Ovary (tissue), 10 donors: ENCODE measurements at places on chromosomes 2 and 18. TPM values are rescaled to one million over a fixed set of nuclear protein-coding genes. Genes with fewer than 3 reads are reported as not detected.

The IL36B gene
- polyA plus RNA-seq = not detected

The CDH20 gene
- 0.04 TPM for polyA plus RNA-seq

The AOX1 gene
- polyA plus RNA-seq = 105 TPM

The SRD5A2 gene
- polyA plus RNA-seq = not detected

The AFF3 gene
- polyA plus RNA-seq = 11.2 TPM

The ROCK2 gene
- polyA plus RNA-seq = 13.2 TPM

The AAMP gene
- 71.1 TPM for polyA plus RNA-seq

The OTOS gene
- polyA plus RNA-seq = not detected

The RGPD5 gene
- 8.3 TPM for polyA plus RNA-seq

The CYB5A gene
- 233 TPM for polyA plus RNA-seq

DNA sequence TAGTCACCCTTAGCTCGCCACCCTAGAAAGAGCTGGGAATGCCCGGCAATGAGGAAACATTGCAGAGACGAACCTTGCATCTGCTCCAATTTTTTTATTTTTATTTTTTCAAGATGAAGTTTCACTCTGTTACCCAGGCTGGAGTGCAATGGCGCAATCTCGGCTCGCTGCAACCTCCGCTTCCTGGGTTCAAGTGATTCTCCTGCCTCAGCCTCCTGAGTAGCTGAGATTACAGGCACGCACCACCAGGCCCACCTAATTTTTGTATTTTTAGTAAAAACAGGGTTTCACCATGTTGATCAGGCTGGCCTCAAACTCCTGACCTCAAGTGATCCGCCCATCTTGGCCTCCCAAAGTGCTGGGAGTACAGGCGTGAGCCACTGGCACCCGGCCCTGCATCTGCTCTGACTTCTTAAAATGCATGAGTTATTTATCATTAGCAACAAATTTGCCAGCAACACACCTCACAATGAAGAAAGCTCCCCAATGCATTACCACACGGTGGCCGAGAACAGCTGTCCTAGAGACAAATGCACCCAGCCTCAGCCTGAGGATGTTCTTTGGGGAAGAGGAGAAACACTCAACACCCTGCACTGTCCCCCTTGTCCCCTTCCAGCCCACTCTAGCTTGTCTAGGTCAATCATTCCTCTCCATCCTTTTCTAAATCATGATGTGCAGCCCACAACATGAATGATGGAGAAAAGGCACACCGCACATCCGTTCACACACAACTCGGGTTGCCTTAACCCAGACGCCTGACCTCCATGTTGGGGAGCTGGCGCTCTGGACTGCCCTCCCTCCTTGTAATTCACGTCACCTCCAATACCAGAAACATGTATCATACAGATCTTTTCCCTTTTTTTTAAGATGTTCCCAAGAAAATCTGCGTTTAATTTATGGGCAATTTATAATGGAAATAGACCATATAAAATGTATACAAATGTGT lies 46.9 kb downstream of the TTC32 start:
- H3K27me3 ChIP-seq = no peaks in the 10 kb centered on the region
- H3K4me3 ChIP-seq = no peak overlapping the region
- H3K4me1 ChIP-seq = no peaks in the 10 kb centered on the region
- no peak for DNase-seq
- no peak overlapping the region for H3K27ac ChIP-seq

DNA sequence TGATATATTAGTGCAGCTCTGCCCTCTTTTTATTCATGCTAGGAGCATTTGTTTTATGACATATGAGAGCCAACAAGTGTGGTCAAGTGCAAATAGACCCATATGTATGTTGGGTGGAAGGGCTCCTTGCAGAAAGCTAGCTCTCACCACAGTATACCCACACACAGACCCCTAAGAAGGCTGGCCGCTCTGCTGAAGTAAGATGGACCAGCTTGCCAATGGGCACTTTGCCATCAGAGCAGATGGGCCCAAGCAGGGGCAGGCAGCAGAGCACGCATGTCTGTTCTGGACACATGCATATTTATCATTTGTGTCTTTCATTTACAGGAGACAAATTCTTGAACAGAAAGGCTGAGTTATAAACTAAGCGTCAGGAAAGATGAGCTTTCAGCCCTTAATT lies 187.5 kb upstream of the DTNA start:
- H3K4me1 ChIP-seq = peaks cover 2% of the 10 kb centered on the region
- H3K4me3 ChIP-seq = no peak overlapping the region
- H3K27me3 ChIP-seq = no peaks in the 10 kb centered on the region
- no peaks in the 10 kb centered on the region for H3K36me3 ChIP-seq
- H3K27ac ChIP-seq = no peak overlapping the region

DNA sequence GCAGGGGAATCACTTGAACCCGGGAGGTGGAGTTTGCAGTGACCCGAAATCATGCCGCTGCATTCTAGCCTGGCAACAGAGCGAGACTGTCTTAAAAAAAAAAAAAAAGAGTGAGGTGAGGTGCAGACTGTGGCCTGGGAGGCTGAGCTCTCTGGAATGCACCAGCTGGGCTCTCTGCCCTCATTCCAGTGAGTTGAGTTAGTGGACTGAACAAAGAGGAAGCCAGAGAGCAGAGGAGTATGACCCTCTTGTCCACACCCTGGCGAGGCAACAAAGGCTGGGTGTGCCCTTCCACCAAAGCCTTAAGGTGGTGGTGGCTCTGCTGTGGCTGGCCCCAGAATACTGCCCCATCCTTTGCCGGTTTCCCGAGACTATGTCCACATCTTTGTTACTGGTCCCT lies 71.3 kb upstream of the ACKR3 start:
- no peaks in the 10 kb centered on the region for H3K4me1 ChIP-seq
- no peaks in the 10 kb centered on the region for H3K36me3 ChIP-seq

DNA sequence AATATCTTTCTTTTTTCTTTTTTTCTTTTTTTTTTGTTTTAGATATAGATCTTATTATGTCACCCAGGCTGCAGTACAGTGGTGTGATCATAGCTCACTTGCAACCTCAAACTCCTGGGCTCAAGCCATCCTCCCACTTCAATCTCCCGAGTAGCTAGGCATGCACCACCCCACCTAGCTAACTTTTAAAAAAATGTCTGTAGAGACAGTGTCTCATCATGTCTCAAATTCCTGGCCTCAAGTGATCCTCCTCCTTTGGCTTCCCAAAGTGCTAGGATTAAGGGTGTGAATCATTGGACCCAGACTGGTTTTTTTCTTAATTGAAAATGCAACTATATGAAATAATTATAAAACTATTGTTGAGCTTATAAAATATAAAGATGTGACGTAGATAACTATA lies 9.8 kb upstream of the ZCCHC2 start:
- H3K27ac ChIP-seq = no peak overlapping the region
- no peaks in the 10 kb centered on the region for H3K27me3 ChIP-seq
- no peak overlapping the region for H3K4me3 ChIP-seq
- no peaks in the 10 kb centered on the region for H3K4me1 ChIP-seq
- DNase-seq = no peak

- no peaks in the 10 kb centered on the region for H3K36me3 ChIP-seq
- no peaks in the 10 kb centered on the region for H3K27me3 ChIP-seq
- H3K27ac ChIP-seq = no peak overlapping the region
- no peaks in the 10 kb centered on the region for H3K4me1 ChIP-seq
Measured at GRCh38 chr2:2868085-2868484, 509.5 kb downstream of the EIPR1 start.

DNA sequence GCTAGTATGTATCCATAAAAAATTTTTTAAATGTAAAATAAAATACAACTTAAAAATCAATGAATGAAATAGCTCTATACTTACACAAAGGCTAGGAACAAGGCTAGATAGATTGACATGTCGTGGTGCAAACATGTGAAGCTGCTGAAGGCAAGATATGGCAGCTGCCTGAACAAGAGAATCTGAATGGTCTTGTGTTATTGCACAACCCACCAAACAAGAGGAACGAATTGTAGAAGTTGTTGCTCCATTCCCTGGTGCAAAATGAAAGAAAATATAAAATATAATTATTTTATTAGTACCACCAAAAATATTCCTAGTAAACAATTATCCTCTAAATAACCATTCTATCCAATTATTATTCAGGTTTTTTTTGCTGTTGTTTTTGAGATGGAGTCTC lies 46.4 kb downstream of the HEATR5B start:
- H3K27ac ChIP-seq = no peak overlapping the region
- DNase-seq = no peak
- H3K4me1 ChIP-seq = no peaks in the 10 kb centered on the region
- no peaks in the 10 kb centered on the region for H3K36me3 ChIP-seq

DNA sequence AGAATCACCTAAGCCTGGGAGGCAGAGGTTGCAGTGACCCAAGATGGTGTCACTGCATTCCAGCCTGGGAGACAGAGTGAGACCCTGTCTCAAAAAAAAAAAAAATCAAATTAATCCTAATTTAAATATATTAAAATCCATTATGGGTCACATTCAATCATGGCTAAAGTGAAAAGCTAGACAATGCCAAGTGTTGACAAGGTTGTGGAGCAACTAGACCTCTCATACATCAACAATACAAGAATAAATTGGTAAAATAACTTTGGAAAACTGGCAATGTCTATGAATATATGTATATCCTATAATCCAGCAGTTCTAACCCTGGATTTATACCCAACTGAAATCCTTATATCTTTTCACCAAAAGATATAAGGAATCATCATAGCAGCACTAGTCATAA lies 23.4 kb upstream of the ATL2 start:
- H3K27ac ChIP-seq = no peak overlapping the region
- peaks cover 1% of the 10 kb centered on the region for H3K4me1 ChIP-seq
- no peak overlapping the region for H3K4me3 ChIP-seq
- no peak for DNase-seq

- no peaks in the 10 kb centered on the region for H3K4me1 ChIP-seq
- H3K27ac ChIP-seq = no peak overlapping the region
- no peaks in the 10 kb centered on the region for H3K36me3 ChIP-seq
- no peaks in the 10 kb centered on the region for H3K27me3 ChIP-seq
- DNase-seq = no peak
Measured at GRCh38 chr18:23177433-23178072, 42.3 kb downstream of the CABLES1 start.

DNA sequence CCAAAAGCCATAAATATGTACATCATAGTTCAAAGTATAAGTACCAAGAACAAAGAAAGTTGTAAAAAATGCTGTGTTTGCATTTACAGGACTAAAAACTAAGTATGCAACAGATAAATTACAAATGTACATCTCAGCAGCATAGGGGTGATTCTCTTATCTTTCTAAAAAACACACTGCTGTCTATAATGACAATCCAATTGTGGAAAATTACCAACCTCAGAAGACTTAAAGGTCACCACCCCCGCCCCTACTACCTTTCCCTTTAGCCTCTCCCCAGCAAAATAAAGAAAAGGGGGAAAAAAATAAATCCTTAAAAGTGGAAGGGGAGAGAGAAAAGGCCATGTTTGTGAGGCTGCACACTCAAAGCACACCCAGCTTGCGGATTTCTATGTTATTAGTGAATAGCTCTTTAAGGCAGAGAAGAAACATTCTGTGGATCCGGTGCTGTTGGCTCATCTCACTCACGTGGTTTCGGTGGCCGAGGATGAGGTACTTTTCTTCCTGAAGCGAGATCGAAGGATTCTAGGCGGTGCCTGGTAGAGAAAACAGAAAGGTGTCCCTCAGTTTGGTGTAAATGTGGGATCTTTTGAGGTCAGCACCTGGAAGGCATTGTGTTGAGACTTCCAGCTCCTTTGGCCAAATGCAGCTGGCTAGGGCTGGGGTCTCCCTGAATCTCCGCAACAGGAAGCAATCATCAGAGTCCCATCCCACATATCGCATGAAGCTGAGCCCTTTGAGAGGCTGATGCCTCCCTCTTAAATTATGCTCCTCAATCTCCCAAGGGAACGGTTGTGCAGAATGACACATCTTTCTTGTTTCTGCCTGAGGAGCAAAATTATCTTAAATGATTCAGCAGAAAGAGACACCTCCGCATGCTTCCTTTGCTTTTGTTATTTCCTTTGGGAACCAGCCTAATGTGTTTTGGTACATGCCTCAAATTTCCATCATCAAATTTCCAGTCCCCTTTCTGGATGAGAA lies 17.6 kb downstream of the MRPL35 start:
- no peak overlapping the region for H3K27ac ChIP-seq
- no peaks in the 10 kb centered on the region for H3K27me3 ChIP-seq
- H3K4me3 ChIP-seq = peak overlapping the region; percentile 8
- no peaks in the 10 kb centered on the region for H3K36me3 ChIP-seq
- no peak for DNase-seq

GRCh38 chr2:15993232-15993610 lies 52.9 kb downstream of the MYCN start:
- no peaks in the 10 kb centered on the region for H3K4me1 ChIP-seq
- H3K36me3 ChIP-seq = no peaks in the 10 kb centered on the region
- H3K4me3 ChIP-seq = no peak overlapping the region
- H3K27ac ChIP-seq = no peak overlapping the region
- no peak for DNase-seq

DNA sequence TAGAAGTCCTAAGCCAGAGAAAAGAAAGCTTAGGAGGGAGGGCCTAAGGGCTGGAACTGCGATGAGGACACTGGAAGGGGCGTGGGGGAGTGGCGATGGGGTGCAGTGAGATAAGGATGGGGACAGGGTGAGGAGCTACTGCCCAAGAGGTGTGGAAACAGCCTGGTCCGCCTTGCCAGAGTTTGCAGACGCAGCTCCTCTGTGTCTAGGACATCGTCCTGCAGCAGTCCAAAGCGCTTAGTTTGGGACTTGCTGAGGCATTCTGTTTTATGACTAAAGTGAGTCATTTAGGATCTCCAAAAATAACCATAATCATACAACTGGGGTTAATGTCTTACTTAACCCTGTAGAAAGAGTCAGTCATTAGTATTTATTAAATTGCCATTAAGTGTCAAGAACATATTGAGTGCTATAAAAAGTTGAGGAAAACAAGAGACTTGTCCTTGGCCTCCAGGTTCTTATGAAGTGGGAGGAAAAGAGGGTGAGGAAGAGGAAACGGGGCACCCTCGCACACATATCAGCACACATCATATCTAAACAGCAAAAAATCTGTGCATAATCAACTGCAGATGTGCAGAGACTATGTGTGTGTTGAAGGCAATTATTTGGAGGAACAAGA lies 74.8 kb downstream of the CDK15 start:
- H3K4me3 ChIP-seq = no peak overlapping the region
- H3K27me3 ChIP-seq = no peaks in the 10 kb centered on the region
- no peaks in the 10 kb centered on the region for H3K36me3 ChIP-seq
- H3K4me1 ChIP-seq = peaks cover 2% of the 10 kb centered on the region

GRCh38 chr2:80105015-80105640 lies 199.4 kb downstream of the LRRTM1 start:
- no peaks in the 10 kb centered on the region for H3K4me1 ChIP-seq
- H3K36me3 ChIP-seq = no peaks in the 10 kb centered on the region
- no peaks in the 10 kb centered on the region for H3K27me3 ChIP-seq
- no peak overlapping the region for H3K27ac ChIP-seq
- H3K4me3 ChIP-seq = no peak overlapping the region
- no peak for DNase-seq

GRCh38 chr2:120859814-120860578 lies 124.3 kb downstream of the GLI2 start:
- peak; percentile 21 for DNase-seq
- no peak overlapping the region for H3K4me3 ChIP-seq
